Natural killer cell (primary cell): ENCODE measurements at places on chromosomes 12 and 14.

- H3K4me1 ChIP-seq: peaks cover 11% of the 10 kb centered on the region
- H3K27ac ChIP-seq: peak overlapping the region; percentile 4
- peak overlapping the region; percentile 51 for H3K4me3 ChIP-seq
- peak; percentile 48 for DNase-seq
- H3K36me3 ChIP-seq: peaks cover 9% of the 10 kb centered on the region
These were observed 732 bp downstream of the ZNF664 start for GRCh38 chr12:123973552-123974341.

DNA sequence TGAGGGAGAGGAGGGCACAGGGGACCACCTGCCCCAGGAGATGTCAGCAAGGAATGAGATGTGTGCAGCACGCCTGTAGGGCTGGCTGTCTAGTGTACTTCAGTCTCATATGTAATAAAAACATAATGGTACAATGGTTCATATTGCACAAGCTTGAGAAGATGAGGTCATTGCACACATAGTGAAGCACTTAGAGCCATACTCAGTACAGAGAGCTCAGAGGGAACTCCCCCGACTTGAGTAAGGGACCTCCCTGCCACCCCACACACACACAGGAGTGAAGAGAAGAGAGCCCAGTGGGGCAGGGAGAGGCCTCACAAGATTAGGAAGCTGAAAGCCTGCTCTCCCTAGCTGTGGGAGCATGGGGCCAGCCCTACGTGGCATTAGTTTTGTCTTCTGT, 61.5 kb downstream of the SLC6A12 start:
- no peak for DNase-seq
- H3K4me1 ChIP-seq: no peaks in the 10 kb centered on the region
- H3K36me3 ChIP-seq: no peaks in the 10 kb centered on the region
- H3K27me3 ChIP-seq: no peaks in the 10 kb centered on the region

GRCh38 chr12:59548930-59549329, 46.9 kb upstream of the SLC16A7 start:
- no peak overlapping the region for H3K4me3 ChIP-seq
- no peak for DNase-seq
- H3K36me3 ChIP-seq: no peaks in the 10 kb centered on the region
- H3K4me1 ChIP-seq: no peaks in the 10 kb centered on the region
- H3K27me3 ChIP-seq: peaks cover 2% of the 10 kb centered on the region

DNA sequence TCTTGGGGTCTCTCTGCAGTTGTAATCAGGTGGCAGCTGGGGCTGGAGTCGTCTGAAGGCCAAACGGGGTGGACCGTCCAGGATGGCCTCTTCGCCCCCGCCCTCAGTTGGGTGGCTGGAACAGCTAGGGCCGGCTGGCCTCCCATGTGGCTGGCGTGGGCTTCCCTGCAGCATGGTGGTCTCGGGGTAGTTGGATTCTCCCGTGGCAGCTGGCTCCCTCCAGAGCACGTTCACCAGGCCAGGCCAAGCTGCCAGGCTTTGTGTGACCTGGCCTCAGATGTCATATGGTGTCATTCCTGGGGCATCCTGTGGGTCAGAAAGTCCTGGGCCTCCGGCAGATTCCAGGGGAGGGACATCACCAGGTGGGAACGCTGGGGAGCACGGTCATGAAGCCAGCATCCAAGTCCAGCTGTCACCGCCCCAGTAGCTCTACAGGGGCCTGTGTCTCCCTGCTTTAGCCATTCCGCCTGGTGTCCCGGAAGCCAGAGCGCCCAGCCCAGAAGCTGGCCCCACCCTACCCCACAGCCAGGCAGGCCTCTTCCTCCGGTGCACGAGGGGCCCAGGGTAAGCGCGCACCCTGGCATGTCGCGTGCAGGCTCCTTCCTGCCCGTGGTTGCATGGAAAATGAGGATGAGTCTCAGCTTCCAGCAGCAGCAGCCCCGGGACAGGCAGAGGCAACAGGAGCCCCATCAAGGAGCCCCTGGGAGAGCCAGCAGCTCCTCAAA, 1.3 kb upstream of the NUDT14 start:
- no peaks in the 10 kb centered on the region for H3K36me3 ChIP-seq
- H3K27ac ChIP-seq: no peak overlapping the region
- DNase-seq: no peak
- peaks cover 27% of the 10 kb centered on the region for H3K4me1 ChIP-seq

GRCh38 chr14:21846227-21846885, 172.7 kb upstream of the OR4E1 start:
- H3K4me3 ChIP-seq: peak overlapping the region; percentile 10
- H3K36me3 ChIP-seq: no peaks in the 10 kb centered on the region
- peak; percentile 77 for DNase-seq

DNA sequence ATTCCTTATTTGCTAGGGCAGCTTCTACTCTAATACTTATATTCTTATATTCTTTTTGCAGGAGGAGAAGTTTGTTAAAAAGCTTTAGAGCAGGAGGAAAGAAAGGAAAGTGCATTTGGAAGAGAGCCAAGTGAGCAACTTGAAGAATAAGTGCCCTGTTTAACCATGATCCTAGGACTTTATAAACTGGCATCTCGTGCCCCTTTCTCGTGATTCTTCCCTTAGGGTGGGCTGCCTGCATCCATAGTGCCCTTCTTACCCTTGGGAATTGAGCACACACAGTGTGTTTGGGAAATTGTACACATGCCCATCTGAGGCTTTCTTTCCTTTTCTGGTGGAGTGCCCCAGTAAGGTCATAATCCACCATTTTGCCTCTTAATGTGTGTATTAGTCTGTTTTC, 141.9 kb downstream of the NUBPL start:
- H3K4me1 ChIP-seq: no peaks in the 10 kb centered on the region
- no peaks in the 10 kb centered on the region for H3K27me3 ChIP-seq
- DNase-seq: no peak
- peaks cover 2% of the 10 kb centered on the region for H3K36me3 ChIP-seq

- H3K4me3 ChIP-seq: no peak overlapping the region
- H3K36me3 ChIP-seq: no peaks in the 10 kb centered on the region
- no peak overlapping the region for H3K27ac ChIP-seq
- no peaks in the 10 kb centered on the region for H3K27me3 ChIP-seq
- no peak for DNase-seq
These were observed 435.6 kb upstream of the LRFN5 start for GRCh38 chr14:41171045-41171444.

- no peaks in the 10 kb centered on the region for H3K36me3 ChIP-seq
- no peak overlapping the region for H3K27ac ChIP-seq
- H3K4me3 ChIP-seq: no peak overlapping the region
- no peaks in the 10 kb centered on the region for H3K4me1 ChIP-seq
- H3K27me3 ChIP-seq: no peaks in the 10 kb centered on the region
These were observed 70.7 kb downstream of the RASSF9 start for GRCh38 chr12:85765453-85765869.

GRCh38 chr12:132143336-132144071, 615 bp downstream of the DDX51 start:
- peak; percentile 58 for DNase-seq
- H3K27me3 ChIP-seq: no peaks in the 10 kb centered on the region
- peak overlapping the region; percentile 12 for H3K4me3 ChIP-seq
- peaks cover 40% of the 10 kb centered on the region for H3K36me3 ChIP-seq
- peaks cover 27% of the 10 kb centered on the region for H3K4me1 ChIP-seq

GRCh38 chr14:60514741-60515491, 6.0 kb downstream of the SIX6 start:
- H3K27ac ChIP-seq: no peak overlapping the region
- no peak overlapping the region for H3K4me3 ChIP-seq
- DNase-seq: no peak
- peaks cover 51% of the 10 kb centered on the region for H3K27me3 ChIP-seq
- H3K36me3 ChIP-seq: no peaks in the 10 kb centered on the region

DNA sequence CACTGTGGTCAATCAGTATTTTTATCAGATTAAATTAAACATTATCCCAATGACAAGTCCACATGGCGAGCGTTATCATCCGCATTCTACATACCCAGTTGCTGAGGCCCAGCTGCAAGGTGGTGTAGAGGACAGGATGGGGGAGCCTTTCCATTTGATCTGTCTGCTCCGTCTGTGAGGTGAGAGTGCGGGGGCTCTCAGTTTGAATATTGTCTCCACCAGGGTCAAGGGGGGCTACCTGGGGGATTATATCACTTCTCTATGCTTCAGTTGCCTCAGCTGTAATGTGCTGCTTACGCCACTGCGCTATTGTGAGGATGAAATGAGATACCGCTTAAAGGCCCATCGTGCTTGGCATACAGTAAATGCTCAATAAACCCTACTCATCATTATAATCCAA, 1106.0 kb downstream of the BCL11B start:
- peaks cover 3% of the 10 kb centered on the region for H3K27me3 ChIP-seq
- H3K4me1 ChIP-seq: peaks cover 19% of the 10 kb centered on the region
- H3K4me3 ChIP-seq: no peak overlapping the region
- no peak overlapping the region for H3K27ac ChIP-seq

DNA sequence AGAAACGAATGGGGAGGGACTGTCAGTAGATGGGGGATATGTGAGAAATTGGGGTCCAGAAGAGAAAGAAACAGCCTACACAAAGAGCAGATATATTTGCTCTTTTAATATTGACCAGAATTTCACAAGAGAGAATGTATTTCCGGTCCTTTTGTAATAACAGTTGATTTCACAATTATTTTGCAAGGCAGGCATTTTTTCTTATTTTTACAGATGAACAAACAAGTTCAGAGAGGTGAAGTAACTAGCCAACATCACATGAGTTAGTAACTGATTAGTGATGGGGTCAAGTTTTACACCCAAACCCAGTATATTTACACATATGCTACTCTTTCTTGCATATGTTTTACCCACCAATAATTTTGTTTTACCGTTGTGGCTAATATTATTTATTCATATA, 188.2 kb downstream of the NAV3 start:
- H3K4me3 ChIP-seq: no peak overlapping the region
- no peaks in the 10 kb centered on the region for H3K36me3 ChIP-seq
- no peaks in the 10 kb centered on the region for H3K4me1 ChIP-seq
- DNase-seq: no peak

DNA sequence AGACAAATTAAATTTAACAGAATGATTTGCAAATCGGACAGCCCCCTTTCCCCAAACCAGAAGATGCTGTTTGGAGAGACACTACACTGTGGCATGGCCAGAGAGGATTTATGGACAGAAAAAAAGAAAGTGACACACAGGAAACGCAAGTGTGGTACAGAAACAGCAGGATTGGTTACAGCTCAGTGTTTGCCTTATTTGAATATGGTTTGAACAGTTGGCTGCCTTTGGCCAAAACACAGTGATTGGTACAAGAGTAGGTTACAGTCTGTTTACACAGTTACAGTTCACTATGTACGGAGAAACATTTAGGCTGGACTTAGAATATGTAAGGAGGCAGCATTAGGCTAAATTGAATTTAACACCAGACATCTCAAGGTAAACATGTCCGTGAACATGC, 335.3 kb downstream of the NPAS3 start:
- no peak for DNase-seq
- no peak overlapping the region for H3K4me3 ChIP-seq
- no peaks in the 10 kb centered on the region for H3K27me3 ChIP-seq
- no peaks in the 10 kb centered on the region for H3K4me1 ChIP-seq
- H3K36me3 ChIP-seq: no peaks in the 10 kb centered on the region
- H3K27ac ChIP-seq: no peak overlapping the region

DNA sequence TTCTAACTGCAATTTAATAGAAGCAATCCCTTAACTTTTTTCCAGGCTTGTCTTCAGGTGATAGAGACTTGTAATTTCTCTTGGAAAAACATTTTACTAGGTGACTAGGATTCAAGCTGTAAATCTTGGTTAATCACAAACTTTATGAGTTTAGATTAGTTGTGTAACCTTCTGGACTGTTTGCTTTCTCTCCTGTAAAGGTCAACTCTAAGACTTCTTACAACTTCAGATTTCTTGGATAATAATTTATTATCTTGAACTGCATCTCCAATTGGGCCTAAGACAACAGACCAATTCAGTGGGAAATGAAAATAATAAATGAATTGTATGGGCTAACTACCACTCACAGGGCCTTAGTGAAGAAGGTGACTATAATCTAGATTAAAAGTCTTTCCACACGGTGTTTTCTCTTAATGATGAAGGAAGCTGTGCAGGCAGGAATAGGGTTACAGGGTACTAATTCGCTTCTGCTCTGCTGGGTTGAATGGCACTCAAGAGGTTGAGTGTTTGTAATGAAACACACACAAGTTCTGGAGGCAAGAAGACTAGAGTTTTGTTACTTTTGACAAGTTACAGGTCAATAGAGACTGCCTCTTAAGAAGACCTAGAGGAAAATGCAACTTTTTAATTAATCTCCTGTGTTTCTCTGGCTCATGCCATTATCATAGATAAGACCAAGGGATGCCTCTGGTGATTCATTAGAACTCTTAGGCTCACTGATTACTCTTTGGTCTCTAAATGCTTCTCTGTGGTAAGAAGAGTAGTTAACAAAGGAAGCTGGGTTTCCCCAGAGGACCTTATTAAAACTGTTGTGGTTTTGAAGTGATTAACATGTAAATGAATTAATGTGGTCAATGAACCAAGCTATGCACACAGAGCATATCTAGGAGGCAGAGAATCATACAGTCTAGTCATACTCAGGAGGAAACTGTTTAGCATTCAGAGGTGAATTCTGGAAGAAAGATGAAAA, 30.0 kb upstream of the OR4E1 start:
- H3K27me3 ChIP-seq: peaks cover 15% of the 10 kb centered on the region
- DNase-seq: no peak
- H3K36me3 ChIP-seq: no peaks in the 10 kb centered on the region
- no peak overlapping the region for H3K4me3 ChIP-seq

GRCh38 chr12:30755395-30755762, 628 bp upstream of the CAPRIN2 start:
- peak overlapping the region; percentile 74 for H3K27ac ChIP-seq
- no peaks in the 10 kb centered on the region for H3K36me3 ChIP-seq
- no peak for DNase-seq

DNA sequence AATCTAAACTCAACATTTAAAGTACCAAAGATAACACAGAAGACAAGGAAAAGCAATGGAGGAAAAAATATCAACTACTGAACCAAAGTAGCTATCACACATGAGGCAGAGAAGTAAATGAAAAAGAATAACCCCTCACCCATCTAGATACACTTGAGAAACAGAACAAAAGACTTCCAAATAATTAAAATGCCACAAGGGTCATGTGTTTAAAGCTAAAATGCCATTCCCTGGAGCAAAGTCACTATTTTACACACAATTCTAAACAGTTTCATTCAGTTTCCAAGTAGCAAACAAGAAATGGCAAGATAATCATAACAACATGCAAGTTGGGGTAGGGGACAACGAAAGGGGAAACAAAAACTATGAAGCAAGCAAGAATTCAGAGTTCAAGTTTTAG, 12.0 kb downstream of the OSBPL8 start:
- H3K27ac ChIP-seq: no peak overlapping the region
- no peaks in the 10 kb centered on the region for H3K27me3 ChIP-seq
- H3K36me3 ChIP-seq: no peaks in the 10 kb centered on the region

DNA sequence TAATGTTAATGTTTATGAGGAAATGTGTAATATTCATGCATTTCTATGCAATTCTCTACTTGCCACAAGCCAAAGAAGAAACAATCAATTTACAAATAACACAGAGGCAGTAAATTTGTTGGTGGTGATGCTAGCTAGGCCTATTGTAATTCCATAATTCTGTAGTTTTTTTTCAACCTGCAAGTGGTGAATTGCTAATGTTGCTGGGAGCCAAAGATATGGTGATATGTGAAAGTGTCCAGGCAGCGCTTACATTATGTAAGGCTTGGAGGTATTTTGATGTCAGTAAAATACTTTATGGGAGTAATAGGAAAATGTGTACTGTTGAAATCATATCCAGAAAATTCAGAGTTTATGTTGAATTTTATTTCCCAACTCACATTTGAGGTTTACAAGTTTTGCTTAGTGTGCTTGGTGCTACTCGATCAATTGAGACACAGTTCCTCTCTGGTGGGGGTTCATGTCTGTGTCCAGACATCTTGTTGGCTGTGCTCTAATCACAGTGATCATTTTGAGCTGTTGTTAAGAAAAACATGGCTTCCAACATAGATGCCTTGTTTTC, 23.2 kb downstream of the TMTC2 start:
- no peak for DNase-seq
- no peak overlapping the region for H3K4me3 ChIP-seq
- H3K27ac ChIP-seq: no peak overlapping the region
- no peaks in the 10 kb centered on the region for H3K4me1 ChIP-seq
- H3K27me3 ChIP-seq: no peaks in the 10 kb centered on the region
